Stimulated activated naive CD4-positive, alpha-beta T cell treated with Interleukin-2 at 50 U/mL for 16 hours (primary cell): ENCODE measurements at places on chromosomes 1 and 21.

DNA sequence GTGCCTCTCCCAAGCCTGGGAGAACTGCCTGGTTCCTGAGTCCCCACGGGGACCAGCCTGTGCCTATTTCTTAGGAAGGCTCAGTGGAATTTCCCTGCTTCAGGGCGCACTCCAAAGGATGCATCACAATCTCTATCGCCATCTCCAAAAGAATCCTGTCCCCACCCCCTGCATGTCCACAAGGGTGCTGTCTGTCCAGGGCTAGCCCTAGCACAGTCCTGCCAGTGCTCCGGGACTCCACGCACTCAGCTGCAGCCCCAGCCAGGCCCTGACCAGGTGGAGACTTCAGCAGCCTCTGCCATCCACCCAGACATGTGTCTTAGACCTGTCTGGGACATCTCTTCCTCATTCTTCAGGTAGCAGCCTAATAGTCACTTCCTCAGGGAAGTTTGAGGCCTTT is 199.7 kb downstream of the GRIK3 start:
- DNase-seq: no peak

DNA sequence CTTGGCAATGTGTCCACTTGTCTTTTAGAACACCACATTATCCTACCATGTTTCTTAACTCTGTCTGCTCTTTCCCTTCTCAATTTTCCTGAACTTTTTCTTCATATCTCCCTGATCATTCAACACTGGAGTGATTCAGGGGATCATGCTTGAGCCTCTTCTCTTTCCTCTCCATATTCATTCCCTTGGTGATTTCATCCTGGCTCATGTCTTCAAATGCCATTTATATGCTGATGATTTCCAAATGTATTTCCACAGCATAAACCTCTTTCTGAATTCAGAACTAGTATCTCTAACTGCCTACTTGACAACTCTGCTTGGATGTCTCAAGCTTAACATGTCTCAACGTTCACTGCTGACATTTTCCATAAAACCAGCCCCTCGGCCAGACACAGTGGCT is 8.5 kb upstream of the IVL start:
- no peak for DNase-seq

DNA sequence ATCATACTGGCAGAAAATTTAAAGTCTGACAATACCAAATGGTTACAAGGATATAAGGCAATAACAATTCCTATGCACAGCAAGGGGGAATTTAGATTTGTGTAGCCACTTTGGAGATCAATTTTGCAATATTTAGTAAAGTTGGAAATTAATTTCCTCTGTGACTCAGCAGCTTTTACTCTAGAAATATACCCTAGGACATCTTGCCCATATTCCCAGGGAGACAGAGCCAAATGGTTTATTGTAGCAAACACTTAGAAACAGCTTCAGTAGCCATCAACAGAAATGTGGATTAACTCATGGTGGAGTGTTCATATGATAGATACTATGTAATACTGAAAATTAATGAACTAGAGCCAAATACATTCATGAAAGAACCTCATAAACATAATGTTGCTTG is 104.6 kb downstream of the BACH1 start:
- DNase-seq: no peak

- DNase-seq: no peak
Observed at GRCh38 chr1:83931658-83932253, 67.2 kb downstream of the TTLL7 start.

- no peak for DNase-seq
Observed at GRCh38 chr1:203367057-203367456, 16.1 kb upstream of the FMOD start.

GRCh38 chr1:76473591-76473990 is 393.7 kb upstream of the ST6GALNAC5 start:
- no peak for DNase-seq

DNA sequence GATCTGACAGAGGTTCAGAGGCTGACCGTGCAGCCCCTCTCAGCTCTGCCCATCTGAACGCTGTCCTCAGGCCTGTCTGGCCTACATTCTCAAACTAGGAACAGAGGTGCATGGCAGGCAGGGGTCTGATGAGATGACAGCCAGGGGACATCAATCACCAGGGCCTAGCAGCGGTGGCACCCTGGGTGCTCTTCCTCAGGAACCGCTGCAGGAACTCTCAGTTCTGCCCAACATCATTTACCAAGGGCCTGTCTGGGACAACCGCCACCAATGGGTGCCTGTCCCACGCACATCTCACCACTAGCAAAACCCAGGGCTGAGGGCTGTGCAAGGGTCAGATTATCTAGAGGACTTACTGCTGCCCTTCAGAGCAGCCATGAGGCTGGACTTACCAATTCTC is 245.7 kb downstream of the TOMM20 start:
- no peak for DNase-seq
